Fibroblast of the conjunctiva (primary cell): ENCODE measurements at places on chromosomes 5 and 9.

GRCh38 chr9:120481846-120482245, 98.1 kb downstream of the CDK5RAP2 start:
- DNase-seq = no peak

DNA sequence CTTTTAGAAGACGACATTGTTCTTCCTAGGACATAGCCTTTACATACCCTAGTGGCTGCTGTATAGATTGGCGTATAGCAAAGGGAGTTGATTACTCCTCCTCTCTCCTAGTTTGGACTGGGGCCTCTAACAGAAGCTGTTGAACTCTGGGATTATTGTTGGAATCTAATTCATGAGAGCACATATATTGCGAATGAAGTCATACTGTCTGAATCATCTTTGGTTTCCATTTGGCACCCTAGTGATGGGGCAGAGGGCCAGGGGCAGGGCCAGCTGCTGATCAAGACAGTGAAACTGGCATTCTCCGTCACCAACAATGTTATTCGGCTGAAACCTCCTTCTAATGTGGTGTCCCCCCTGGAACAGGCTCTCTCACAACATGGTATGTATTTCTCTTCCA, 40.3 kb downstream of the NUP188 start:
- peak; percentile 72 for DNase-seq

- no peak for DNase-seq
Measured at GRCh38 chr5:8349855-8350254, 480.9 kb downstream of the MTRR start.

GRCh38 chr5:106873568-106873967, 797.2 kb downstream of the EFNA5 start:
- no peak for DNase-seq
